ENCODE measurements at places on chromosomes 1 and 21. TPM values are rescaled to one million over a fixed set of nuclear protein-coding genes. Genes with fewer than 3 reads are reported as not detected.

- no peak for DNase-seq
Measured at GRCh38 chr1:228978484-228979324, 243.4 kb downstream of the RHOU start.

FH gene
- total RNA-seq = 72.6 TPM

SCYL3 gene
- 17.9 TPM for total RNA-seq

DNA sequence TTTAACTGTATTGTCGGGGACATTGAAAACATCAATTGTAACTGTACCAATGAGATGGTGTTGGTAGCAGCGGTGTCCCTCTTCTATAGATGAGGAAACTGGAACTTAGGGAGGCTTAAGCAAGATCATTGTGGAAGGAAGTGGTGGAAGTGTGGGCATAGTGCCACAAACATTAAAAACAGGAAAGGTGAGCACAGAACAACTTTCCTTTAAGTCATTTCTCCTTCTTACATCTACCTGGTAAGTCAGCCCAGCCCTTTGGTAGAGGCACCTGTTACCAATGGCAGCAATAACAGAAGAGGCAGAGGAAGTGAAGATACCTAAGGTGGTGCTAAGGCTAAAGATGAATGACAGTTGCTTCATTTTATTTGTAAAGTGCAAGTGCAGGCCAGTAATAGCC is 12.0 kb upstream of the CTSS start:
- no peak for DNase-seq

DNA sequence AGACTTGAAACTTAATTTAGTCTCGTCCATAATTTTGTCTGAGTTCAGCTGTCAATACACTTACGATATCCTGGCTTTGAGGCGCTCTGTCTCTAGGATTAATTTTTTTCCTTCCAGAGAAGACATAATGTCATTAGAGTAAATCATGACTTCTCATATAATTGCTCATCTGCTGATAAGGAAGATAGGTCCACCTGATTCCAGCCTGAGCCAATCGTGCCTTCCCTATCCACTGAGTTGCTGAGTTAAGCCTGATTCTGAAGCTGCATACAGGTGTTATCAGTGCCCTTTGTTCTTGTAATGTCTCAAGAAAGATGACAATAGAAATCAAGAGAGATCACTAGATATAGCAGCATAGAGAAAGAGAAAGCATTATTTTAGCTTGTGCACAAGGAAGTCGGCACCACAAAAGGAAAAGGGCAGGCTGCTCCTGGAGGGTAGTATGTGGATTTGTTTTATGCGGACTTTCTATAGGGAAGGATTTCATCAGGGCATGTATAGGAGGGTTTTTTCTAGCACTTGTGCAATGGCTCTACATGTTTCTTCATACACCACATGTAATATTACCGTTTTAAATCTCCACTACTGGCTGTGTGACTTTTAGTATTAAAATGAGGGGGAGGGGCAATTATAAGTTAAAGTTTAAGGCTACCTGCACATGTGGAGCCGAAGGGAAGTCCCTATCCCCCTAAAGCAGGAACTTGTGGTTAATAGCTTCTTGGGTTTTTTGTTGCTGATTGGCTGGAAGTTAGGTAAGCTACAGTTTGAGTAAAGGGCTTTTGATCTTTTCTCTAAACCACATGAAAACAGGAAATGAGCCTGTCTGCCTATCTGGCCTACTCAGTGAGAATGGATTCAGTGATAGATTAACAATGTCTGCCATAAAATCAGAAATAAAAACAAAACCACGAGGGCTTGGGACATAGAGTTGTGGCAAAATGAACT is 133.4 kb downstream of the PLPPR5 start:
- peak; percentile 40 for DNase-seq

LCK gene
- 254 TPM for total RNA-seq

DNA sequence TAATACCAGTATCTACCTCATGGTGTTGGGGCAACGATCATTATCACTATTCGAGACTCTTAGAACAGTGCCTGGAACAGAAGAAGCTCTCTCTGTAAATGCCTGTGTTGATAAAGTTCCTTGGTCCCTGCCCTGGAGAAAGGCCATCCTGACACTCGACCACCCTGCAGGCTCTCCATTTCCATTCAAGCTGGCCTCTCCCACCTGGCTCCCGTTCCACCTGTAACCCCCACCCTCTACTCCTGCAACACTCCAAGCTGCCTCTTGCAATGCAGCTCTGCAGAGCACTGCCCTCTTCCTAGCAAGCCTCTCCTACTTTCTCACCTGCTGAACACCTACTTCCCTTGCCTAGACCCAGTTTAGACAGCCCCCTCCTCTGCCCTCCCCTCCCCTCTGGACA is 6.1 kb downstream of the SPOCD1 start:
- no peak for DNase-seq

MAN1C1 gene
- total RNA-seq = 13.3 TPM

- DNase-seq = no peak
Measured at GRCh38 chr1:16181887-16182719, 26.2 kb upstream of the EPHA2 start.

LCE1D gene
- not detected for total RNA-seq

DNA sequence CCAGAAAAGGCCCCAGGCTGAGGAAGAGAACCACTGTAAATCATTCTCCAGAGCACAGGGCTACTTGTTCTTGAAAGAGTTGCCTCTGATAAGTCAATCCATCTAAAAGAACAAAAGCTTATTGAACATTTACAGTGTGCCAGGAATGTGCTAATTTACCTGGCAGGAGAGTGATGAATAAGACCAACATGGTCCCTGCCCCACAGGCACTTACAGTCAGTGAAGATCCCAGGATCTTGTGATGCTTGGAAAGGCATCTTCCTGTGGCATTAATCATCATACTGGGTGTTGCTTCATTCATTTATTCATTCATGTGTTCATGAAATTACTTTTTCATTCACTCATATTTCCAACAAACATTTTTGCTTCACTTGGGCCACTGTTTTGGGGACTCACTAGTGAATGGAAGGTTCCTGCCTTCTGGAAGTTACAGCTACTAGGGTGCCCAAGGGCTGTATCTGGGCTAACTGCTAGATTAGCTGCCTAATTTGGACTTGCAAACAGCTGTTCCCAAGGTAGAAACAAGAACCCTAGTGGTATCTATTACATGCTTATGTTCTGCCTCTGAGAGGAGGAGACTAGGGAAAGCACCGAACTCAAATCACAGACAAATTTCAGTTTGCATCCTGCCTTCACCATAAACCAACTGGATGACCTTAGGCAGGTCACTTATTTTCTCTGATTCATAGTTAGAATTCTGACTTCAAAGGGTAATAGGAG is 133.5 kb downstream of the CLIC6 start:
- DNase-seq = no peak

CD48 gene
- 215 TPM for total RNA-seq

DNA sequence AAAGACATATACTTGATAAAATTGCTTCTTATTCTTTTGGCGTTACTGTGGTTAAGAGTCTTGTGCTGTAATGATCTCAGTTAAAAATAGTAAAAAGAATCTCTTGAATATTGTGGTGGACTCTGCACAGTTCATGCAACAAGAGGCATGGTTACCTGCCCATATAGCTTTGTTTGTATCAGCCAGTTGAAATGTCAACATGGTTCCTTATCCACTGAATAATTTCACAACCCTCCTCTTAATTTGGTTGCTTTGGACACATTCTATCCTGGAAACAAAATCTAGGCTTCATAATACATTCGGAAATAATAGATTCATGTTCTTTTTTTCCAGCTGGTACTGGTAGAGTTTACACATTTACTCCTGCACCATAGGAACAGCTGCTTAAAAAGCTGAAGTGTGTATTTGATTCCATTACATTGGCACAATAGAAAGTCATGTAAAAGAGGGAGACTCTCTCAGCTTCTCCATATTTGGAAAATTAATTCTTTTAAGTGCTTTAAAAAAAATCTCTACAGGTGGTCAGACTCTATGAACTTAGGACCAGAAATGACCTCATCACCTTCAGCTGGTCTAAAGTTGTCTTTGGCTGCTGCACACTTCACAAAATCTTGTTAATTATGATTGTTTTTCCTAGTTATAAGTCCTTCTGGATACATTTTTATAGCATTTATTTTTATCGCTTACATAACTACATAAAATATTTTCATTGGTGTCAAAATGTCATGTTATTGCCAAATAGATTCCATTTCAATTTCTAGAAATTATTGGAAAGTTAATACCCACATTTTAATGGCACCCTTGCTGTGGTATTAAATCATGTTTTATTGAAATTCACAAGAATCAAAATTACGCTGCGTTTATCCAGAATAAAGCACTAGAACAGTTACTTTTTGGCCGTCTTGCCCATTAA is 100.2 kb downstream of the LTN1 start:
- DNase-seq = no peak
